Upper lobe of left lung (tissue), 6 donors: ENCODE measurements at places on chromosomes 3 and 15. TPM values are rescaled to one million over a fixed set of nuclear protein-coding genes. Genes with fewer than 3 reads are reported as not detected.

- H3K4me3 ChIP-seq, result no peak overlapping the region
- H3K27me3 ChIP-seq, result no peaks in the 10 kb centered on the region
- H3K36me3 ChIP-seq, result no peaks in the 10 kb centered on the region
Observed at GRCh38 chr3:20405744-20406143, 219.7 kb upstream of the SGO1 start.

GRCh38 chr3:190378240-190378891, 9.6 kb upstream of the CLDN16 start:
- no peak for DNase-seq
- no peak overlapping the region for H3K27ac ChIP-seq
- no peak overlapping the region for H3K4me3 ChIP-seq
- H3K36me3 ChIP-seq, result no peaks in the 10 kb centered on the region
- no peaks in the 10 kb centered on the region for H3K4me1 ChIP-seq

The TRAT1 gene
- total RNA-seq, result 0.67 TPM

GRCh38 chr3:84893211-84893610, 65.6 kb upstream of the CADM2 start:
- H3K4me1 ChIP-seq, result no peaks in the 10 kb centered on the region
- H3K36me3 ChIP-seq, result no peaks in the 10 kb centered on the region
- DNase-seq, result no peak

The YEATS2 gene
- total RNA-seq, result 26.7 TPM

The SCG5 gene
- not detected for total RNA-seq

DNA sequence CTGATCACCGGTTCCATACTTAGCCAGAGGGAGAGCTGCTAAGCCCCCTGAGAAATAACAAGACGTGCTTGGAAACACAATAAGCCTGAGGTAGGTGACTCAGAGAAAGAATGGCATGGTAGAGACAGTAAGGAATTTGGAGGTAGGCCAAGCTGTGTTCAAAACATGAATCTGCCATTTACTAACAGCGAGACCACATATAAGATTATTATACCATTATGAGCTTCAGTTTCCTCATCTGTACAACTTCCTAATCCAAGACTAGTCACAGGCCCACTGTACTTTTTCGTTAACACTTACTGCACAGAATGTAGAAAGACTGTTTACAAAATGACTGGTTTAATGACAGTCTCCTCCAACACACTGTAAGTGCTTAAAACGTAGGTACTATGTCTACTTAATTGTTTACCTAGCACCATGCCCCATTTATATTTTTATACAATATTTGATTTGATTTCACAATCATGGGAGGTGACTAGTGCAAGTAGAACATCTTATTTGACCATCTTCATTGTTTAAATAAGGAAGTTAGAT, 25.7 kb downstream of the ATOSA start:
- no peak overlapping the region for H3K4me3 ChIP-seq
- no peak for DNase-seq
- H3K36me3 ChIP-seq, result peaks cover 19% of the 10 kb centered on the region

GRCh38 chr3:66480666-66481065, 20.2 kb downstream of the LRIG1 start:
- no peaks in the 10 kb centered on the region for H3K27me3 ChIP-seq
- H3K4me3 ChIP-seq, result no peak overlapping the region
- H3K4me1 ChIP-seq, result peaks cover 94% of the 10 kb centered on the region
- H3K27ac ChIP-seq, result no peak overlapping the region
- DNase-seq, result no peak
- H3K36me3 ChIP-seq, result no peaks in the 10 kb centered on the region

GRCh38 chr3:186551387-186551786, 7.2 kb upstream of the CRYGS start:
- DNase-seq, result no peak
- peaks cover 38% of the 10 kb centered on the region for H3K36me3 ChIP-seq
- no peaks in the 10 kb centered on the region for H3K4me1 ChIP-seq
- no peaks in the 10 kb centered on the region for H3K27me3 ChIP-seq
- no peak overlapping the region for H3K27ac ChIP-seq

DNA sequence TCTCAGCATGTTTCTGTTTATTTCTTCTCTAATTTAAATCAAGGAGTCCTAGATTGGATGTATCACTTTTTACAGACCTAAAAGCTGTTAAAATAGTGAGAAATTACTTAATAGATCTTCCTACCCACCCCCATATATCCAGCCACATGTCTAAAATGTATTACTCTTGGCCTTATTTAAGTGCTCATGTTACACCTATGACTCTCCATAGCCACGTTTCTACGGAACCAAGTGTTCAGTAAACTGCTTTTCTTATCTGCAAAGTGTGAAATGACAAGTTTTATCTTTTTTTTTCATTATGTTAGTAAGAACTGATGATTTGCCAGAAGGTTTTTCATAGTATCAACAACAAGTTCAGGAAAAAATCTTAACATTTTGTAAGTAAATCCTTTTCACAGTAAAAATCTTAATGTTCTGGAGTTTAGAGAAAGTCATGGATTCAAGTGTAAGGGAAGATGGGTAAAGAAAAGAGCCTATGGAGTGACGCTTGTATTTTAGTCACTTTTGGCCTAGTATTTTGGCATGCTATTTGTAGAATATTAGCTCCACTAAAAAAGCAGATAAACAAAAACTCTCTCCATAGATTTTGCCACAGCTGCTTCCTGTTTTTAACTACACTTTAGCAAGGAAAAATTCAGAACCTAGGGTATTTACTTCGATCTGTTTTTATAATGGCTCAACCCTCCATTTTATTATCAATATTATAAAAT, 41.2 kb upstream of the IGSF10 start:
- no peak overlapping the region for H3K27ac ChIP-seq
- H3K27me3 ChIP-seq, result no peaks in the 10 kb centered on the region
- DNase-seq, result no peak
- no peaks in the 10 kb centered on the region for H3K36me3 ChIP-seq
- no peak overlapping the region for H3K4me3 ChIP-seq

The CYB561D2 gene
- 30.2 TPM for total RNA-seq

The ZNF445 gene
- total RNA-seq, result 20.0 TPM

- no peaks in the 10 kb centered on the region for H3K4me1 ChIP-seq
- H3K4me3 ChIP-seq, result no peak overlapping the region
- H3K36me3 ChIP-seq, result no peaks in the 10 kb centered on the region
- no peaks in the 10 kb centered on the region for H3K27me3 ChIP-seq
- DNase-seq, result no peak
Observed at GRCh38 chr3:51716805-51717204, 9.9 kb downstream of the GRM2 start.

The FAM174B gene
- 79.5 TPM for total RNA-seq

The DHX30 gene
- total RNA-seq, result 66.1 TPM

The NUP210 gene
- 23.0 TPM for total RNA-seq

DNA sequence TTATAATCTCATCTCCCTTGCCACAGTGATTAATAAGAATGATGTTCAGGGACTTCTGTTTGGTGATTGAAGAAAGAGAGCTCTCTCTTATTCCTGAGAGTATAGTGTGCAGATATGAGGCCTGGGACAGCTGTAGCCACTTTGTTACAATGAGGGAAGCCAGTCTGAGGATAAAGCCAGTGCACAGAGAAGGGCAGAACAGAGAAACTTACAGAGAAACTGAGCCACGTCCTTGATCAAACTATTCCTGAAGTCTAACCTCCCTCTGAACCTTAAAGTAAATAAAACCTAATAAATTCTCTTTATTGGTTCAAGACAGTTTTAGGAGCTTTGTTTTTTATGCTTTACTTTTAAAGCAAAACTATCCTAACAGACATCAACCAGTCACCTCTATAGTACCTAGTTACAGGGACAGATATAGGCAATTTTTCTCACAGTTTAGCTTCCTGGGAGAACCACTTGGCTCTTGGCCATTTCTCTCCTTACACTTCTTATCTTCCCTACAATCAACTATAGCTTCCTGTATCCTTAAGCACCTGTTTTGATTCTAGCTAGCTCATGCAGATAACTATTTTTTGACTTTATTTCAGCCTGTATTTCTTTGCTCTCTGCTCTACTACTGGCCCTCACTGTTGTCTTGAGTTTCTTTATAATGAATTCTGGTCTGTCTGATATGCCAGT, 284.4 kb downstream of the SHQ1 start:
- H3K27me3 ChIP-seq, result no peaks in the 10 kb centered on the region
- DNase-seq, result no peak
- H3K27ac ChIP-seq, result no peak overlapping the region

- no peaks in the 10 kb centered on the region for H3K36me3 ChIP-seq
- no peaks in the 10 kb centered on the region for H3K27me3 ChIP-seq
- no peak overlapping the region for H3K4me3 ChIP-seq
- H3K27ac ChIP-seq, result no peak overlapping the region
- no peaks in the 10 kb centered on the region for H3K4me1 ChIP-seq
Observed at GRCh38 chr3:8650583-8651416, 6.2 kb upstream of the SSUH2 start.

DNA sequence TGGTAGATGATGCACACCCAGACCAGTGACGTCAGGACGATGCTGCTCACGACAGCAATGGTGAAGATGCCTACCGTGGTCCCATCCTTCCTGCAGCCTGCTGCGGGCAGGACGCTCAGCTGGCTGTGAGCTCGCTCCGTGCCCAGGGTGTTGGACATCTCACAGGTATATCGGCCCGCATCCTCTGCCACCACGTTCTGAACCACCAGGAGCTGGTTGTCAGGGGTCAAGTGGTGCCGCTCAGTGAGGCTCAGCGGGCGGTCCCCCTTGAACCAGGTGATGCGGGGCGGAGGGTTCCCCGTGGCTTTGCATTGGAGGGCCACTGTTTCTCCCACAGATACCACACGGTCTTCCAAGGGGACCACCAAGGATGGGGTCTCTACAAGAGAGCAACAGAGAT, 117.8 kb downstream of the LRIG1 start:
- H3K36me3 ChIP-seq, result peaks cover 49% of the 10 kb centered on the region
- H3K4me3 ChIP-seq, result no peak overlapping the region
- H3K27ac ChIP-seq, result no peak overlapping the region
- H3K27me3 ChIP-seq, result no peaks in the 10 kb centered on the region
- no peaks in the 10 kb centered on the region for H3K4me1 ChIP-seq

DNA sequence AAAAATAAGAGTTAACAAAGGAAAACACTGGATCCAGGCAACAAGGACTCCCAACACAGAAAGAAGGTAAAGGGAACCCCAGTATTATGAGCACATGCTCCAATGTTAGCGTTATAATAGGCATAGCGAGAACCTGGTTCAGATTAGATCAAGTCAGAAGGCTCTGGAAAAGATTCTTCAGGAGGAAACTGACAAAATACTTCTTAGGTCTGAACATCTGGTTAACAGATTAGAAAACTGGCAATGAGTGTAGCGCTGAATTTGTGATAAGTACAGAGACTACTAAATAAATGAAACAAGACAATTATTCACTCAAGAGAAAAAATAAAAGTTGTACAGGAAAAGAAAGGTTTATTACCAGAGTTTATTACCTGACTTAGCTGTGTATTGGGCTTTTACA, 146.1 kb downstream of the DPH6 start:
- no peak overlapping the region for H3K27ac ChIP-seq
- no peak for DNase-seq
- H3K4me1 ChIP-seq, result no peaks in the 10 kb centered on the region

DNA sequence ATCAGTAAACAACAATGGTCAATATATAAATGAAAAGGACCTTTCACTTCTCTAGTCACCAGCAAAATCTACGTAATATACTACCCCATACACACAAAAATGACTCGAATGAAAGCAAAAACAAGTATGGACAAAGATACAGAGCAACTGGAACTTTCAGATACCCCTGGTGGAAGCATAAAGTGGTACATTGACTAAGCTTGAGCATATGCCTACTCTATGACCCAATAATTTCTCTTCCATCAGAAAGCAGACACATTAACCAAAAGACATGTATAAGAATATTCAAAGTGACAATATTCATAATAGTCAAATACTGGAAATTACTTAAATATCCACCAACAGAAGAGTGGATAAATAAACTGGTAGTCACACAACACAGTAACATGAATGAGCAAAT, 86.0 kb downstream of the EFL1 start:
- no peaks in the 10 kb centered on the region for H3K36me3 ChIP-seq
- H3K4me3 ChIP-seq, result no peak overlapping the region
- DNase-seq, result no peak

DNA sequence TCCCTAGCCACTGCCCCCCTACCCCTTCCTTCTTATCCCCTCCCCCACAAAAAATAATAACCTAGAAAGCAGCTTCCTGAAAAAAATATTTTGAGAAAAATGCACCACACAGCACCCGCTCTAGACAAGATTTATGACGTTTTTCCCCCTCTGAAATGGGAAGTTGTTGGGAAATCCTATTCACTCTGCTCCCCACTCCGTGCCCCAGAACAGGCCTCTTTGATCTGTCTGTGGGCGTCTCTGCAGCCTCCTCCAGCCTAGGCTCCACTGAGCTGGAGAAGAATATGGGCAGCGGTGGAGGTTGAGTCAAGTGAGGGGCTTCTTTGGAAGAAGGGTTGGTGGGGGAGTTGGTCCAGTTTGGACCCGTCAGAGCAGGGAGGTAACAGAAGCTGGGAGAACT, 28.5 kb upstream of the POLG start:
- H3K27ac ChIP-seq, result no peak overlapping the region
- no peak overlapping the region for H3K4me3 ChIP-seq
- H3K27me3 ChIP-seq, result peaks cover 92% of the 10 kb centered on the region
- no peaks in the 10 kb centered on the region for H3K36me3 ChIP-seq

- peak; percentile 48 for DNase-seq
- H3K4me3 ChIP-seq, result no peak overlapping the region
- no peaks in the 10 kb centered on the region for H3K36me3 ChIP-seq
- no peaks in the 10 kb centered on the region for H3K27me3 ChIP-seq
- peaks cover 15% of the 10 kb centered on the region for H3K4me1 ChIP-seq
Observed at GRCh38 chr15:57323806-57324589, 52.3 kb upstream of the CGNL1 start.

- H3K36me3 ChIP-seq, result no peaks in the 10 kb centered on the region
- H3K27ac ChIP-seq, result no peak overlapping the region
- no peak for DNase-seq
- no peak overlapping the region for H3K4me3 ChIP-seq
- H3K27me3 ChIP-seq, result no peaks in the 10 kb centered on the region
- no peaks in the 10 kb centered on the region for H3K4me1 ChIP-seq
Observed at GRCh38 chr3:126493739-126494138, 18.0 kb upstream of the ZXDC start.

DNA sequence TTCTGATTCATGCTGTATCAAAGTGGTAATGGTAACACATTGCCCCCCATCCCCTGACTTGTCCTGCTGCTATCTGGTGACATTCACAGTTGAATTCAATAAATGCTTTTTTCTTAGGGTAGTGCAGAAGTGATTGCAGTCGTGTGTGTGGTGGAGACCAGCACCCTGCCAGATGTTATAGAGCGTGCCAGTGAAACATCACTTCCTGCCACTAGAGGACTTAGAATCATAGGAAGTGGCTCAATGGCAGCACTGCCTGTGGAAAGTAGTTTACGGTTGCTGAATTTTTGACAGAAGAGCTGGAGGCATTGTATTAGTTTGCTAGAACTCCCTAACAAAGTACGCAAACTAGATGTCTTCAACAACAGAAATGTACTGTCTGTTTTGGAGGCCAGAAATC, 37.4 kb upstream of the P2RY12 start:
- H3K36me3 ChIP-seq, result no peaks in the 10 kb centered on the region
- H3K4me1 ChIP-seq, result no peaks in the 10 kb centered on the region
- H3K4me3 ChIP-seq, result no peak overlapping the region
- no peaks in the 10 kb centered on the region for H3K27me3 ChIP-seq
- no peak for DNase-seq

DNA sequence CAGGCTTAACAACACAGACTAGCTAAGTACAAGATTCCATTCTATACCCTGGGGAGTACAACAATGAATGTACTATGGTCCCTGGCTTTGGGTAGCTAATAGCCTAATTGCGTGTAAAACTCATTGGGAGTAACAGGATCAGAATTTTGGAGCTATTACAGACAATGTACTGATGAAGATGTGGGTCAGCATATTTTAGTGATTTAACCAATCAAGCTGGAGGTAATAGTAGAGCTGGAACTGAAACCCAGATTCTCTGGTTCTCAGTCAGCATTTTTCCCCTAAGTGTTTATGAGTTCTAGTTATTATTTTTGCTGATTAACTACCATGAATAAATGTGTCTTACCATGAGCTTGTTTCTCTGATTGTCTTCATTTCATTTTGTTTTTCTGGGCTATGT, 578.7 kb downstream of the NLGN1 start:
- no peak overlapping the region for H3K27ac ChIP-seq
- no peak for DNase-seq
- no peaks in the 10 kb centered on the region for H3K27me3 ChIP-seq
- H3K36me3 ChIP-seq, result no peaks in the 10 kb centered on the region
